GM13976 (cell line): ENCODE measurements at places on chromosomes 5 and 9.
A peak's percentile ranks its signal among the peaks of the same experiment; 100 is the strongest.

- no peak for DNase-seq
Measured at GRCh38 chr5:16780325-16780724, 155.8 kb downstream of the MYO10 start.

DNA sequence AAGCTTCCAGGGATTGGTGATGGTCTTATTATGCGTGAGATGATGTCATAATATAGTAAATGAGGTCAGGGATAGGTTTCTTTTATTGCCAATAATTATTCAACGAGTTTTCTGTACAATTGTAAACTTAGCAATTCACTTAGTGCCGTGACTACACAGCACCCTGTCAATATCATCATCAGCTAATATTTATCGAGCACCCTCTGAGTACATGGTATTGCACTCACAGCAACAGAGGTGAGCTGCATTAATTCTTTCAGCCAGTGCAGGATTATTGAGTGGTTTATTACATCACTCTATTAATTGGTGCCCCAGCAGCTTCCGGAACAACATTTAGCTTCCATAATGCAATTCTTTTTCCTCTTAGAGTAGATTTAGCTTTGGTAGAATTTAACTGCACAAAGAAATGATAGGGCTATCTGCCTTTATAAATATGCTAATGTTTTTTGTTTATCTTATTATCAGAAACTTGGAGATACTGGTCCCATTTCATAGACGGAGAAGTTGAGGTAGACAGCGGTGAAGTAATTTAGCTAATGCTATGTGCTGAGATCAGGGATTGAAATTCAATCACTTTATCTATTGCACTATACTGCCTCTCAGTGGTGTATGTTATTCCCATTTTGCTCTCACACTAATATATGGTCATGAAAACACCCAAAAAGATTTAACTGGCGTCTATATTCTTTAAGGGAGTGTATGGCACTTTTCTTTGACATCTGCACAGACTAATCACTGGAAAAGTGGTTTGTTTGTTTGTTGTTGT lies 726.1 kb upstream of the WWC1 start:
- peak; percentile 8 for DNase-seq

DNA sequence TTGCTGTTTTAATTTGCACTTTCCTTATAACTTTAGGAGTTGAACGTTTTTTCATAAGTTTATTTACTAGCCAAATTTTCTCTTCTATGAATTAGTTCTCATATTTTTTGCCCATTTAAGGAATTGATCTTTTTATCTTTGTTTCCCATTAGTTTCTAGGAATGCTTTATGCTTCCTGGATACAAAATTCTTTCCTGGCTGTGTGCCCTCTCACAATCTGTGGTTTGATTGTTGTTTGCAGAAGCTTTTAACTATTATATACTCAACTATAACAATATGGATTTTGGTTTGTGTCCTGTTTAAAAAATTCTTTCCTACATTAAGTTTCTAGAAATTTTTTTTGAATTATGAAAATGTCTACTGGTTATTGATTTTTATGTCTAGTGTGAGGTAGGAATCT lies 206.3 kb downstream of the CSNK1G3 start:
- DNase-seq = no peak

- no peak for DNase-seq
Measured at GRCh38 chr5:170634256-170634990, 130.6 kb downstream of the KCNIP1 start.

DNA sequence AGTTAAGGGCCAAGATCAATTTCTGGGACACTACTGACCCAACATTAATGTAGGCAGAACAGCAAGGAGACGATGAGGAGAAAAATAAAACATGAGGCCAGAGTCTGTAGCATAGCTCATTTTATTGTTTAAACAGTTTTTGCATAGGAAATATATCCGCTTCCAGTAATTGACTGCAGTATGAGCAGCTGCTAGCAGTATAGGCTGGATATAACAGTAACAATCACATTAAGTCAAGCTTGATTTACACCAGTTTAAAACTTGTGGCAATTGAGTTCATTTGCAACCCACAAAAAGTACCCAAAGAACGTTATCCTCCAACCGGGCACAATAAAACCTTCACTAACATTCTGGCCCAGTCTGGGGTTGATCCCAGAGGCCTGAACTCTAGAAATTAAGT lies 232.2 kb downstream of the NFIB start:
- no peak for DNase-seq

GRCh38 chr9:77763566-77763965 lies 115.4 kb upstream of the GNA14 start:
- no peak for DNase-seq

GRCh38 chr9:37148181-37148580 lies 27.8 kb downstream of the ZCCHC7 start:
- DNase-seq = no peak

- no peak for DNase-seq
Measured at GRCh38 chr5:168165977-168166376, 125.5 kb upstream of the WWC1 start.

DNA sequence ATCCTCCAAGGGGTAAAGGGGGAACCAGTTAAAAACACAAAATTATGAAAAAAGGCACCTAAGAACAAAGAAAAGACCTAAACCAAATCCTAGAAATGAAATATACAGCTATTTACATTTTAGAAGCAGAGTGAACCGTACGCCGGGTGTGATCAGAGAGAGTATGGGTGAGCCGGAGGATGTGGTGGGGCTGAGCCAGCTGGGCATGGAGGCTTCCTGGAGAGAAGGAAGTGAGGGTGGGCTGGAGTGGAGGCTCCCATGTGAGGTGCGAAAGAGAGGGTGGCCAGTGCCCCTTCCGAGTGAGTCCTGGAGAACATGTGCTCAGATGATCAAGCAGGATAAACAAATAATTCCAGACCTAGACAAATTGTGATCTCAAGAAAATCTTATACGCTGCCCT lies 111.6 kb downstream of the CACNA1B start:
- no peak for DNase-seq

DNA sequence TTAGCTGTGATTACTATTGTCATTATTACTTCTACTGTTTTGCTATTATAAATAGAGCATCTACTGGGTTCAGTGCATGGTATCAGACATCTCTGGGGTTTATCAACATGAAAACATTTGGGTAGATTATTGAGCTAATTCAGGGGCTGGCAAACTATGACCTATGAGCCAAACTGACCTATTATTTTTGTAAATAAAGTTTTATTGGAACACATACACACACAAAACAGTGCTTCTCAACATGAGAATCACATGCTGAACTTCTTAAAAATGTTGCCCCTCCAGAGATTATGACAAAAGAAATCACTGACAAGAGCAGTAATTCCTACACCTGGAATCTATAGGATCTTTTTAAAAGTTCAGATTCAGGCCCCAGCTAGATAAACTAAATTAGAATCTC lies 30.4 kb downstream of the SLC31A2 start:
- DNase-seq = no peak

- DNase-seq = no peak
Measured at GRCh38 chr9:105390871-105391270, 57.0 kb upstream of the FSD1L start.

- no peak for DNase-seq
Measured at GRCh38 chr5:95884017-95884325, 61.4 kb upstream of the GLRX start.

- no peak for DNase-seq
Measured at GRCh38 chr9:17229945-17230560, 95.2 kb downstream of the CNTLN start.

DNA sequence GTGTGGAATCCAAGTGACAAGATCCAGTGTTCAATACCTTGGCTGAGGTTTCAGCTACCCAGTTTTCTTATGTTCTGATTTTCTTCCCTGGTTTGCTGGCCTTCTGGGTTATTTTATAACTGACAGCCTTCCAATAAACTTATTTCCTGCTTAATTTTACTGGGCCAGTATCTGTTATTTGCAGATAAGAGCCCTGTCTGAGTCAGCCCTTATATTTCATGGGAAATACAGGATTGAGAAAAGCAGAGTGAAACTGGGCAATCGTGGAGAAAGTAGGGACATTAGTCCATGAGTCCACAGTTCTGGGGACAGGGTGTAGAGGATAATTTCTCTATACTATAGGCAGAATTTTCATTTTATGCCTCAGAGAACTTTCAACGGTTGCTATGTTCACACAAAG lies 32.3 kb downstream of the TMEM167A start:
- no peak for DNase-seq

- no peak for DNase-seq
Measured at GRCh38 chr9:123336449-123336848, 19.5 kb upstream of the CRB2 start.

DNA sequence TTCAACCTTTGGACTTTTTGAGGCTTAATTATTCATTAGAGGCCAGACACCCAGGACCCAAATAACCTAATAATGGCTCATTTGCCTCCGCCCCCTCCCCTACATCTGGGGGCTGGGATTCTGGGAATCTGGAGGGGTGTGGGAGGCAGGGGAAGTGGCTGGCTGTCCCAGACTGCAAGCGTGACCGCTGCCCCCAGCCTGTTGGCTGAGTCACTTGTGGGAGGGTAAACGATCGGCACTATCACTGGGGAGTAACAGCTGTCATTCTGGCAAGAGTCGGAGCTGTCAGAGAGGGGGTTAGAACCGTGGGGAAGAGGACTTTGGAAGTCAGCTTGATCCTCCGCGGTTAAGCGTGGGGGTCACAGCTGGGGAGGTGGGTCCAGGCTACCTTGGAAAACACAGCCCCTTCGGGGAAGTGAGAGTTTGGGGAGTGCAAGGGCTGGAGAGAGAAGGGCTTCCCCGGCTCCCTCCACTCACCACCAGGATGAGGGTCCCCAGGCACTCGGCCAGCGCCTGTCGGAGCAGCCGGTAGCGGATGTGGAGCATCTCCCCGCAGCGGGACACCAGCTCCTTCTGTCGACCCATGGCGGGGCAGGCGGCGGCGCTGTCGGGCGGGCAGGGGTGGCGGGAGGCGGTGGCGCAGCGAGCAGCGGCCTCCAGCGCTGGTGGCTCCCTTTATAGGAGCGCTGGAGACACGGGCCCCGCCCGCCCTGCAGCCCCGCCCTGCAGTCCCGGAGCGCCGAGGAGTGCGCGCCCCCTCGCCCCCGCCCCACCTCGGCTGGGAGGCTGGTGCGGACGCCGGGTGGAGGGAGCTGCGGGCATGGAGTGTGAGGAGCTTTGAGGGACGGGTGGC lies at the start of gene AQP3:
AQP3 (minus strand) TSS at position 648 of the 853 bp plus-strand sequence; CDS start at position 585, 63 bp downstream.
- peak; percentile 81 for DNase-seq

DNA sequence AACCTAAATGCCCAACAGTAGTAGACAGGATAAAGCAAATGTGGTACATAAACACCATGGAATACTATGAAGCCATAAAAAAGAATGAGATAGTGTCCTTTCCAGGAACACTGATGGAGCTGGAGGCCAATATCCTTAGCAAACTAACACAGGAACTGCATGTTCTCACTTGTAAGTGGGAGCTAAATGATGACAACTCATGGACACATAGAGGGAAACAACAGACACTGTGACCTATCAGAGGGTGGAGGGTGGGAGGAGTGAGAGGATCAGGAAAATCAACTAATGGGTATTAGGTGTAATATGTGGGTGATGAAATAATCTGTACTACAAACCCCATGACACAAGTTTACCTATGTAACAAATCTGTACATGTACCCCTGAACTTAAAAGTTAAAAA lies 505.7 kb downstream of the RAB3C start:
- no peak for DNase-seq

DNA sequence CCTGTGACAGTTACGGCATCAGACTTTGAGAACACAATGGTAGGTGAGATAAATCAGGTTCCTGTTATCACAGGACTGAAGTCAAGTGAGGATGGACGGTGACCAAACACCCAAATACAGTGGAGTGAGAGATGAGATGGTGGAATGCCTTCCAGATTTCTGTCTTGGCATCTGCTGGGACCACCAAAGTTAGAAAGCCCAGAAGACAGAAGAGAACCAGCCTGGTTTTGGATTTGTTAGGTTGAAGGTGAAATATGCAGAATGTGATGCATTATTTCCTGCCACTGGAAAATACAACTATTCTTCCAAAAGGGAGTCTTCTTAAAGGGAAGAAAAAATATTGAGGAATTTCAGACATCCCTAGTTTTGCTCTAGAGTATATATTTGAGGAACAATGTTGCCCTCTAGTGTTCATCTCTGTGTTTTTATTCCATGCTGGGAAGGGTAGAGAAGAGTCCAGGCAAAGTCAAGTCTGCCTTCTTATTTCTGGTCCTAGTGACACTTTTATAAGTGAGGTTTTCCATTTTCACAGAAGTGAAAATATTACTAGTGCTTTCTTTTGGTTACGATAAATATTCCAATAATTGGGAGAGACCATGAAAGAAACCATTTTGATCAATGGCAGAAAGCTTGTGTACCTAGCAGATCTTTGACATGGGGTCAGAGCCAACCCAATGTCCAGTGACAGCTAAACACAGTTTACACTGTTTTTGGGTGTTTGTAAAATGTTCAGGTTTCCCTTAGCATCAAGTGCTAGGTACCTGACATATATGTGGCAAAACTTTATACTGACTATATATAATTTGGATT lies 142.3 kb upstream of the ANKH start:
- DNase-seq = peak; percentile 50

GRCh38 chr9:118091711-118092500 lies 387.7 kb downstream of the TLR4 start:
- DNase-seq = no peak

DNA sequence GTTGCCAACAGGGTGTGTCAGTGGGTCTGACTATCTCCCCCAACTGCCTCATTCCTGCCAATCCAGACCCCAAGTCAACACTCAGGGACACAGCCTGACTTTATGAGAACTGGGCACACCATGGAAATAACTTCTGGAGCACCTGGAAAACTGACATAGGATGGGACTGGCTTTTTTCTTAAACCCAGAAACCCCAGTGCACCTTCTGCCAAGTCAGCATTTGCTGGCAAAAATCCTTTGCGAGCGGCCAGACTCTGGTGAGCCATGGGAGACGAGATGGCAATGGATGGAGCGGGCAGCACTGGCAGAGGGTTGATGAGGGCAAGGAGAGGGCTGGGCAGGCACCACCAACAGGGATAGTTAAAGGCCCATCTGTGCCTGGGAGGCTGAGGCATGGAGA lies 114.4 kb upstream of the OSMR start:
- DNase-seq = no peak

GRCh38 chr9:129259375-129259774 lies 81.3 kb upstream of the IER5L start:
- no peak for DNase-seq

- DNase-seq = no peak
Measured at GRCh38 chr5:125277494-125278154, 531.2 kb upstream of the ZNF608 start.

GRCh38 chr5:127411381-127411780 lies 106.1 kb upstream of the PRRC1 start:
- DNase-seq = no peak

- no peak for DNase-seq
Measured at GRCh38 chr5:41863871-41864486, 6.2 kb downstream of the OXCT1 start.

- DNase-seq = peak; percentile 3
Measured at GRCh38 chr5:55917402-55918086, 66.4 kb downstream of the IL31RA start.

GRCh38 chr5:36875051-36875789 lies 1.3 kb upstream of the NIPBL start:
- DNase-seq = peak; percentile 40

DNA sequence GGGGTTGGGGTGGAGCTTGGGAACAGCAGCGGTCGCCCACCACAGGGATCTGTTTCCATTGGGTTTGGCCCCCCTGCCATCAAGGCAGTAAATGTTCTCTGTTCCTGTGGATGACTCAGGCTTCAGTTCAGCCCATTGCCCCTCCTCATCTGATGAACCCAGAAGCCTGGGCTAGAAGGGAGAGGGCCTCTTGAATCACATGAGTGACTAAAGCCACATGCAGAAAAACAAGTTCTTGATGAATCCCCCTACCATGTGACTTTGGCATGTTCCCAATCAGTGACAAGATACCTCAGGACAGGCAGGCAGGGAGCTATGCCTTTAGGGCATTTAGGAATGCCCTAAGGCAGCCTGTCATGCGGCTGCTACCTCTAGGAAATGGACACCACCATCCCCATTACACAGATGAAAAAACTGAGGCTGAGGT lies 2.5 kb downstream of the SH3PXD2B start:
- no peak for DNase-seq
